ENCODE measurements at places on chromosomes 5 and 9.

- DNase-seq = no peak
Measured at GRCh38 chr9:136569526-136570148, 23.8 kb upstream of the NOTCH1 start.

DNA sequence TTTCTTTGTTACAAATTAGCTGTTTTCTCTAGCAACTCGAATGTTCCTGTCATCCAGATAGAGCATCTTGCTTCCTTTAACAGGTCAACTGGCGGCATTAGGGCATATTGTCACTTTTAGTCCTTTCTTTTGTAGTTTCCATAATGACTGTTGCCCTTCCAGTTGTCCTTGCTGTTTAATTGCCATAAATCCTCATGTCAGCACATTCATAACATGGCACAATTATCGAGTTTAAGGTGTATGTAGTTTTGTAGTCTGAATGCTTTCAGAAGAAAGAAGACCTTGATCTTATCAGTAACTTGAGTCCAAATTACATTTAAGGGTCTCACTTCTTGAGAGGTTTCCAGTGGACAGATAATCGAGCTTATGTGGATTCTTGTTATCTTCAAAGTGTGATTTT, 161.7 kb upstream of the CDH12 start:
- no peak for DNase-seq

GRCh38 chr5:100647461-100648230, 112.5 kb downstream of the FAM174A start:
- no peak for DNase-seq

GRCh38 chr5:139445325-139446170, 6.2 kb upstream of the DNAJC18 start:
- no peak for DNase-seq

- no peak for DNase-seq
Measured at GRCh38 chr9:123997665-123998277, 13.8 kb upstream of the LHX2 start.

DNA sequence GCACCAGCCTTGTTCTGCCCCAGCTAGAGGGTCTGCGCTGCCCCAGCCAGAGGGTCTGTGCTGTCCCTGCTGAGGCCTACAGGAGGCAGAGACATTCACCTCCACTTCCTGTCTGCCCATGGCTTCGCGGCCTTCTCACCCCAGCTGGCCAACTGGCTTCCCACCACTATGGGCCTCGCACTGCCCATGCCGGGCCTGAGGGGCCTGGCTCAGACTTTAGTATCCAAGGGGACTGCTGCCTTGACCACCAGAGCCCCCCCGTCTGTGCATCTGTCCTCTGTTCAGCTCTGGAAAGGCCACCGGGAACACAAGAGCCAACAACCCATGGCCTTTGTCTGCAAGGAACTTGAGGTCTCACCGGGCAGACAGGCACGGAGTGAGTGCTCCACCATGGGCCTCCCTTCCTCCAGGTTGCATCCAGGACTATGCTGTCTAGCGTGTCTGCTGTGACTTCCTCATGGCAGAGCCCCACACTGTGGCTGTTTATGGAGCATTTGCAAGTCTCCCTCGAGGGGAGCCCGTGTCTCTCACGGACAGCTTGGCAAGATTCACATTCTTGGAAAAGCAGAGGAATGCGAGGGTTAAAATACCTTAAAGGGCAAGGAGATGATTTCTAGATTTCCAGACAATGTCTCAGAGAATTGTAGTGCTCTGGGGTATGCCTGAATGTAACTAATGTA, 1.7 kb downstream of the DCANP1 start:
- DNase-seq = no peak

- DNase-seq = no peak
Measured at GRCh38 chr5:169944115-169944514, 36.2 kb downstream of the INSYN2B start.

GRCh38 chr9:84270847-84271530, 69.6 kb downstream of the SLC28A3 start:
- no peak for DNase-seq

DNA sequence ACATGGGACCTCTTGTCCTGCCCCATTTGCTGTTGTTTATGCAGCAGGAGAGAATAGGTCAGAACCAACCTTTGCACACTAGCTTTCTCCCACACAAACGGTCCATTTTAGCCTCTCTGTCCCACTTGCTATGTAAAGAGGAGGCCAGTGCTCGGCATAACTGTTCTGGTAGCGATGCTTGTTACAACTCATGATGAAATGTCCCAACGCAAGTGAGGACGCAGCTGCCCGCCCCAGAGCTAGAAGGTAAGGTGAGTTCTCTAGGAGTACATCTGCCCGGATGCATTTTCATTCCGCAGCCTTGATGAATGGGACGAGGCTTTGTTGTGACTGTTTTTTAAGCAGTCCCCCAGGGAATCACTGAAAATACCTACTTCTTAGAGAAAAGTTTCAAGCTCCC, 14.1 kb downstream of the S1PR3 start:
- DNase-seq = no peak

GRCh38 chr9:122320413-122320881, 50.4 kb upstream of the PTGS1 start:
- peak; percentile 25 for DNase-seq

DNA sequence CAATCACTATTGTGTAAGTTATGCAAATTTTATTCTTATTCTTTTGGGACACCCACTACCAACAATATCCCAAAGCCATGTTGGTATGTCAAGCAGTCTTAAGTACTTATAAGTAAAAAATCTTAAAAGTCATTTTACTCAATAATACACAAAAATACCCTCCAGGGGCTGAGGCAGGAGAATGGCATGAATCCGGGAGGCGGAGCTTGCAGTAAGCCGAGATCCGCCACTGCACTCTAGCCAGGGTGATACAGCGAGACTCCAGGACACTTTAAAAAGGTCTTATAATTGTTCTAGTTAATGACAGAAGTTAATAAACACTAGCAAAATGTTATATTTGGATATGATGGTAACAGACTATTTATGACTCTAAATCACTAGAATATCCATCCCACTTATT, 16.8 kb downstream of the CLINT1 start:
- no peak for DNase-seq

GRCh38 chr9:99970481-99970880, 64.0 kb downstream of the STX17 start:
- DNase-seq = no peak

GRCh38 chr5:148794729-148795561, 31.5 kb upstream of the ADRB2 start:
- no peak for DNase-seq

DNA sequence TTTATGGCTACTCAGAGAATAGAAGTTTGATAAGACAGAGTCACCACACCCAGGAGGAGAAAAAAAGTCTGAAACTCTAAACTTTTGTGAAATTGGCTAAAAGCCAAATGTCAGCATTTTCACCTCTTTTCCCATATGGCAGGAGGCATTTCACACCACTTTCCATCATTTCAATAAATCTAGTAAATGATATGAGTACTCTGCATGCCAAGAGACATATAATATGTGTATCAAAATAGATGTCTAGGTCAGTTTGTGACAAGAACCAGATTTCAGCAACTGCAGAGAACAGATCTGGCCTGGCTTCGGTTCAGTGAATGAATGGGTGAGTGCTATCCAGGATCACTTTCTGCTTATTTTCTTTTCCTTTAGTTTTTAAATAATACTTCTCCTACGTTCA, 470.8 kb downstream of the ENC1 start:
- no peak for DNase-seq

GRCh38 chr9:70421272-70422180, 7.1 kb upstream of the KLF9 start:
- peak; percentile 53 for DNase-seq

DNA sequence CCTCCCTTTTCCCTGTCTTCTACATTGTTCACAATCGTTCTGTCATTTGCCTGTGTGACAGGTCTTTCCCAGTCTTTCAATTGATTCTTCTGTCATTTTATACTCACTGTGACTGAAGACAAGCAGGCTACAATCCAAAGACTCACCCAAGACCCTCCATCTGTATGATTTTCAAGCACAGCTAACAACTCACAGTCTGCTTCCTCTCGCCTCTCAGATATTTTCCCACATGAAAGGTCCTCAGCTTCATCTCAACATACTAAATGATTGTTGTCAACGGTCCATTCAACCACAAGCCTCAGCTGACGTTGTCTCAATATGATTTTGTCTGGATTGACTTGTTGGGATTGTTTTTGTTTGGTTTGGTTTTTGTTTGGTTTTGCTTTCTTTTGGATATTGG, 346.5 kb downstream of the NFIB start:
- DNase-seq = no peak

- no peak for DNase-seq
Measured at GRCh38 chr5:107467137-107467932, 203.4 kb downstream of the EFNA5 start.

DNA sequence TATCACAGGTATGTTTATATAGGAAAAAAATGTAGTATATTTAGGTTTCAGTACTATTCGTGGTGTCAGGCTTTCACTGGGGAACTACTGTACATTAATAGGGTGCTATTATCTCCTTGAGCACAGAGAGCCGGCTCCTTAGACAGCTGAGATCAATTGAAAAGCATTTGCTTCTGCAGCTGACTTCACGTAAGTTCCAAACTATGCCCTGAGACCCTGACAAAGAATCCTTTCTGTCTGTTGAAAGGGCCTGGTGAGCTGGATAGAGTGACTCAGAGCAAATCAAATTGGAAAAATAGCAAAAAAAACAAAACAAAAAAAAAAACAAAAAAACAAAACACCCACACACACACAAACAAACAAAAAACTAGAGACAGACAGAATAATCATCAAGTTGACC, 652.0 kb downstream of the MTRR start:
- peak; percentile 22 for DNase-seq

DNA sequence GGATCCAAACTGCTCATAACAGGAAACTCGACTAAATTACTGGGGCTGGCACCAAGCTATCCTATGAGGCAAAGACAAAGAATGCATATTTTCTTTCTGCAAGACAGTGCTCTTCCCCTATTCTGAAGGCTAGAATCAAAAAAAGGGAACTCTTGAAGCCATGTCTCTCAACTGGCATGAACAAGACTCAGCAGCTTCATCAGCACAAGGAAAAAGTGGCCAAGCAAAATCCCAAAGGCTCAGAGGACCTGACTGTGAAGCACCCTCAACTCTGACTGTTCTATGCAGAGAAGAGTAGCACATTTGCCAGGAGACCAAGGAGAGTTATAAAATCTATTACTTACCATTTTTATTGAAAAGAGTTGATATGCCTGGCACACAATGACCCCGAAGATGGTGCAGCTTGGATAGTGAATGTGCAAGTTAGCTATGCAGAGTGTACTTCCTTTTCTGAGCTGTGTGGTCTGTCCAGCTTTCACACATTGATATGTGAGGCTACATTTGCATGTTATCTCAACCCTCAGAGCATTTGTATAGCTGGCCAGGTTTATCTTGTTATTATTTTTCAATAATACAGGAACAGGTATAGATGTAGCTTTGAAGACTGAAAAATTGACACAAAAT, 51.0 kb upstream of the FYB1 start:
- DNase-seq = no peak

DNA sequence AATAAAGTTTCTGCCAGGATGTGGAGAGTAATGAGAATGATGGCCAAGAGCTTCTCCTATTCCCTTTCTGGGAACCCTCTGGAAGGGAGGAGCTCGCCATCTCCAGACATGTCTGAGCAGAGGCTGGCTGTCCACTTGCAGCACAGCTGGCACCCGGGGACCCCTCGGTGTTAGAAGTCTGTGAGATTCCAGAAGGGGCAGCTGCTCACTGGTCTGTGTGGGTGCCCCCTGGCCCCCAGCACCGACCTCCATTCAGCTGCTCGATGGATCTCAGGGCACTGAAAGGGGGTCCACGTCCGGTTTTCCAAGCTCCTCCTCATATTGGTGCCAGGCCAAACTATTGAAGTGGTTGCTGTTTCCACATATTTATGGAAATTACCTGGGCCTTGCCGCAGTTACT, 3.6 kb upstream of the FAM163B start:
- no peak for DNase-seq

DNA sequence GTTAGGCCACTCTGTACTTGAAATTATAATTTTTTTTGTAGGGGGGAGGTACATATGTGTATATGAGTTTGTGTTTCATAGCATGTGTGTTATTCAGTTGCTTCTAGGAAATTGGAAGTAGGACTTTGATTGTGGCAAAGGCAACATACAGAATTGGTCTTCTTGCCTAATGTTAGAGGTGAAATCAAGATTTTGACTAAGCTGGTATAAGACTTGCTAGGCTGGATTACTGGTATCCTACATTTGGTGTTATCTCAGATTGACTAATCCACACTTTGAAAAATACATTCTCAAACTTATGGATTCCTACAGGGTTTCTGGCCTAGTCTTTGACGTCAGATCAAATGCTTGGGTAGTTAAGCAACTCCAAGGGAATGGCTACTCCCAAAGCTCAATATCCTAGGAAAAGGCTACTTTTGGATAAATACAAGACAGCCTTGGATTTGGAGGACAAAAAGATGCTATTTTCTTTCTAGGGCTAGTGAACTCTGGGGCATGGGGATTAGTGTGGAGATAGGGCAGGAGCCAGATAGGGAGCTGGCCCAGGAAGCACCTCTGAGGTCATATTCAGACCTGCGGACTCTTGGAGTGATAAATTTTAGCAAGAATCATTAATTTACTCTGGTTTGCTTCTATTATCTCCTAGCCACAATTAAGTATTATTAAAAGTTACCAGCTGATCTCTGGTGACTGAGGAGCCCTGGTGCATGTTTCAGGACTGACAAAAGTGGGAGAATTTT, 144.0 kb upstream of the RPS23 start:
- no peak for DNase-seq

GRCh38 chr5:147751-148150, 43.5 kb upstream of the LRRC14B start:
- no peak for DNase-seq

DNA sequence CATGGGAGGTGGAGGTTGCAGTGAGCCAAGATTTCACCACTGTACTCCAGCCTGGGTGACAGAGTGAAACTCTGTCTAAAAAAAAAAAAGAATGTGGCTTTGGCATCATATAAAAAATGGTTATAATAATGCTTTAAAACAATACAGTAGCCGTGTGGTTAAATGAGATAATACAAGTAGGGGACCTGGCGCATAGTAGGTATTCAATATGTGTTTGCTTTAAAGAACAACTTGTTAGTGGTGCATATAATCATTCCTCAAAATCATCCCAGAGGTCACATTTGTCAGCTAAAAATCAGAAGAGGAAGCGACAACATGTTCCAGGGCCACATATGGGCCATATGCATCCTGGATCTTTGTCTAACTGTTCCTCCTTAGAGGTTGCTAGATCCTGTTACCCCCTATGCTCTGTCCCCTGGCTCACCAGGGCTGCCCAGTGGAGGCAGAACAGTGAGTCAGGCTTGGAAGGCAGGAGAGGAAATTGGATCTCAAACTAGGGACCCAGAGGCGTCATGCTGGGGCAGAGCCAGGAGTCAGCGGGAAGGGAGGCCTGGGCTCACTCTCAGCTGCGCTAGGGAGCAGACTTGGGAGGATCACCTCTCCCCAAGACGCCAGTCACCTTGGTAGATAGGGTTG, 27.7 kb downstream of the LHX6 start:
- DNase-seq = no peak

DNA sequence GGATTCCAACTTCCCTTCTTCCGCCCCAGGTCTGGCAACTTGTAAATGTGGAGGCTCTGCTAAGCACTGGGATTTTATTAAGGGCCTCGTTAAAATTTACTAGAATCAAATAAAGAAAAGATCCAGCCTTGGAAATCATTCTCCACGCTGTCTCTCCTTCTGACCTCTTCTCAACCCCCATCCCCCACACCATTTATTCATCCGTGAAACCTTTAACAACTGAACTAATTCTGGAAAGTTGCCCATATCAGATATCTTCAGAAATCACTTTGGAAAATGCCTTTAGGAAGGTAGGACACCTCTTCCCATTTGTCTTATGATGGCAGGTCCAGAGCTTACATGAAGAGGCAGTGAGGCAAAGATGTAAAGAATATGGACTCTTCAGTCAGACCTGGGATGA, 288.5 kb downstream of the SLIT3 start:
- no peak for DNase-seq

GRCh38 chr5:119895066-119895465, 265.7 kb downstream of the FAM170A start:
- DNase-seq = no peak
